ENCODE measurements at places on chromosomes 3 and 15. TPM values are rescaled to one million over a fixed set of nuclear protein-coding genes. Genes with fewer than 3 reads are reported as not detected.

The PIF1 gene
- 111 TPM for total RNA-seq

The PARP3 gene
- total RNA-seq: 2.0 TPM

The DAZL gene
- 3.2 TPM for total RNA-seq

The NR2E3 gene
- 0.28 TPM for total RNA-seq

The NEO1 gene
- total RNA-seq: 85.2 TPM

The NOX5 gene
- total RNA-seq: not detected

The PRICKLE2 gene
- 10.7 TPM for total RNA-seq

The PLA2G4D gene
- total RNA-seq: not detected

The ARPIN gene
- total RNA-seq: 5.9 TPM

The RHOA gene
- 460 TPM for total RNA-seq

The BFSP2 gene
- total RNA-seq: not detected

The ESYT3 gene
- 0.59 TPM for total RNA-seq

The MKRN2OS gene
- total RNA-seq: not detected

The KBTBD13 gene
- total RNA-seq: not detected

The BSN gene
- 0.17 TPM for total RNA-seq

The ECE2 gene
- total RNA-seq: 0.15 TPM

The CHRD gene
- total RNA-seq: 6.8 TPM

The GALNT15 gene
- total RNA-seq: 0.09 TPM

The LEKR1 gene
- 1.9 TPM for total RNA-seq

The SUSD5 gene
- total RNA-seq: 3.1 TPM

The KCNMB2 gene
- not detected for total RNA-seq

The KIF7 gene
- 15.7 TPM for total RNA-seq

The GRK7 gene
- not detected for total RNA-seq

The PPP1R2 gene
- total RNA-seq: 63.8 TPM

The TMC3 gene
- 0.13 TPM for total RNA-seq

The NANOGP8 gene
- 1.5 TPM for total RNA-seq

The CRYGS gene
- total RNA-seq: 1.1 TPM

The TMEM207 gene
- not detected for total RNA-seq

The ZBTB47 gene
- total RNA-seq: 4.4 TPM

The SLC9C1 gene
- 0.31 TPM for total RNA-seq

The PLSCR2 gene
- total RNA-seq: not detected
